ENCODE measurements at places on chromosomes 2 and 18.

DNA sequence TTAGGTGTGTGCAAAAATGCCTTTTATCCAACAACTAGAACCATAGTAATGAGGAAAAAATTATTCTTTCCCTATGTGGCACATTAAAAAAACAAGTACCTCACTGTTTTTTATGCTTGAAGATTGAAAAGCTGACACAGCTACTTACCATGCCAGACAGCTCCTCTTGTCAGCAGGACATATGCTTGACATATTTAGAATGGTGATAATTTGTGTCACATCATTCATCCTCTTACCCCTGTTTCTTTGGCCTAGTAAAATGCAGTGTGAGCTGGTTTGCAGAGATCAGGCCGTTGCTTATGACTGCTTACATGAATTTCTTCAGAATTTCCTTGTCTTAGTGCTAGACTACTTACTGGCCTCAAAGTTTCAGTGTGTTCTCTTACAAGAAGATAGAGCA lies 869.9 kb downstream of the LRP1B start:
- DNase-seq = no peak

DNA sequence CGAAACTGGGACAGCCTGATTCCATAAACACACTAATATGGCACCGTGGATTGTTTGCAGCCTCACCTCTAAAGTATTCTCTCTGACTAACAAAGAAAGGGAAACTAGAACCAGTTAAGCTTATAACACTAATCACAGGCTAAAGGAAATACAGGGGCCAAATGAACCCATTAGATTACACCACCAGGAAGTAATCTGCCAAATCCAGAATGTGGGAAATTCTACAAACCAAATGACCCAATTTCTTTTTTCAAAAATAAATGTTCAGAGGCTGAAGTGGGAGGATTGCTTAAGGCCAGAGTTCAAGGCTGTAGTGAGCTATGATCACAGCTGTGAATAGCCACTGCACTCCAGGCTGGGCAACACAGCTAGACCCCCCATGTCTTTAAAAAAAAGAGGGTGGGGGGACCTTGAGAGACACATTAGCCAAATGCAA lies 1.5 kb upstream of the MPPE1 start:
- no peak for DNase-seq

DNA sequence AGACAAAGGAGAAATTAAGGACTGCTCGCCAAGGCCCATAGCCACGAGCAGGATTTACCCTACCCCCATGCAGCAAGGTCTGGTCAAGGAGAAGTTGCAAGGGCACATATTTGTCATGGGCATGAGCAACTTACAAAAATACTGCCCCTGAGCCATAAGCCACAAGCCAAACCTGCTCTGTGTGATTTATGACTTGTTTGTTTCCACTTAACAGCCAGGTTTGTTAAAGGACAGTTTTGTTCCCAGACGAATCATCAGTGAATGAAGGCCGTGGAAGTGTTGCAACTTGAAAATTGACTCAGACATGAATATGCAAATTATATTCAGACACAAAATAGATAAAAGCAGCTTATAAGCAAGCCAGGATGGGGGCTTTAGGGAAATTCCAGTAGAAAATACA lies 31.3 kb upstream of the EVA1A start:
- DNase-seq = no peak

DNA sequence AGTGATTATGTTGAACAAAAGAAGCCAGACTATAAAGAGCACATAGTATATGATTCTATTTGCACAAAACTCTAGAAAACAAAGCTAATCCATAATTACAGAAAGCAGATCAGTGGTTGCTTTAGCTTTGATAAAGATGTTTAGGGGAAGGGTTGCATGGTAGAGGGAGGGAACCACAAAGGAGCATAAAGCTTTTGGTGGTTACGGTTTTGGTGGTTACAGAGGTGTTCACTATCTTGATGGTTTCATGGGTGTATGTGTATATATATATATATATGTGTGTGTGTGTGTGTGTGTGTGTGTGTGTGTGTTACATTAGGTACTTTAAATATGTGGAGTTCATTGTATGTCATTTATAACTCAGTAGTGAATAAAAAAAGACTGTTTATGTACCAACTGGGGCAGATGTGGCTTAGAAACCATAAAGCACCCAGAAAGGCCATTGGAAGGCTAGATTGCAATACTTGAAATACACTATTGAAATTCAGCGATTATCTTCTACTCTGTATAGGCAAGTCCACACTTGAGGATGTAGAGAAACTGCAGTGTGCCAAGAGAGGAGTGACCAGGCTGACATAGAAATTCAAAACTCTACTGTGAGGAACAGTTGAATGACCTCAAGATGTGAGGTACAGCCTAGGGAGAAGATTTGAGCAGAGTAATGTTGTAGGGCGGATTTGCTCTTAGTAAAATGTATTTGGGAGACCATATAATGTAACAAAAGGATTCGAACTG lies 60.6 kb downstream of the CAB39 start:
- no peak for DNase-seq

GRCh38 chr2:174777347-174778084 lies 13.2 kb upstream of the CHRNA1 start:
- no peak for DNase-seq

GRCh38 chr2:155546721-155547555 lies 785.6 kb downstream of the NR4A2 start:
- no peak for DNase-seq

Measured in activated CD8-positive, alpha-beta memory T cell treated with anti-CD3 and anti-CD28 coated beads for 48 hours (primary cell).